ENCODE measurements at places on chromosomes 6 and 20.

DNA sequence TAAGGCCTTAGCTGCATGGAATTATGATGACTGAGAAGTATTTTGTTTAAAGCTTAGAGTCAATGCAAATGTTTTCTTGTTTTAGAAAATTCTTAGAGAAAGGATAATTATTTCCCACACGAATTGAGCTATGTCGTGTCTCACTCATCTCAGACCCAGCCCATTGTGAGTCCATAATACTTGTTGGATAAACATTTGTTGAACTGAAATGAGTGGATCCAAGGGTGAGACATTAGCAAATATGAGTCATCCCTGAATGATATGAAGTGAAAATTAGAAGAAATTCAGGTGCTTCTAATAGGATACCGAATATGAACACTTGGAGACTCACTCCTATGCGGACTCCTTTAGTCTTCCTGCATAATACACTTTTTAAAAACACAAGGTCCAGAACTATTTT, 41.6 kb upstream of the ARMC2 start:
- DNase-seq: no peak

DNA sequence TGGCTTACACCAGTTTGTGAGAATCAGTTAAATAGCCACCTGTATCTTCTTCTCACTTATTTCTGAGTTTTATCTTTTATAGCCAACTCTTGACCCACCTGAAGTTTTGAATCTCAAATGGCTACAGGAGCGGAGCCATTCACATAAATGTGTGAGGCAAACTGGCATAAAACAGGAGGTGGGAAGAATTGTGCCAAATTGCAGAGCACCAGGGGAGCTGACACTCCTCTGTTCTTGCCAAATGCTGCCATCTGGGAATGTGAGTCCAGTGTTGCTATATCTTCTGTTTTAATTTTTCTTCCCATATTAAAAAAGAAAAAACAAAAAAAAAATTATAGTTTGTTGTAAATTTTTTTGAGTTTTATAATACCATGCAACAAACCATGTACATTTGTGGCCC, 17.0 kb upstream of the RNF146 start:
- no peak for DNase-seq

DNA sequence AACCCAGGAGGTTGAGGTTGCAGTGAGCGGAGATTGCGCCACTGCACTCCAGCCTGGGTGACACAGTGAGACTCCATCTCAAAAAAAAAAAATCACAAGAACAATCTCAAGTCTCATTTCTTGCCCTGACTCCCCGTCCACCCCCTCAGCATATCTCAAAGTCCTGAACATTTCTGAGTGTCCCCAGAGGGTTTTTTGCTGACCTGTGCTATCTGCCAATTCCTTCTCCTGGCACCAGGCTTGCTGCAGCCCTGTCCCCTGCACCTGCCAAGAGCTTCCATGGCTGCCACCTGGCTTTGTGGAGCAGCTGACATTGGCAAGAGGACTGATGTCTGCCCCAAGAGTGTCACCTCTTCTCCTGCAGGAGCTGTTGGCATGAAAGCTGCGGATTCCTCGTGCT, 54.9 kb upstream of the PTPRT start:
- DNase-seq: no peak

GRCh38 chr6:87351583-87351982, 7.0 kb downstream of the C6orf163 start:
- DNase-seq: no peak

DNA sequence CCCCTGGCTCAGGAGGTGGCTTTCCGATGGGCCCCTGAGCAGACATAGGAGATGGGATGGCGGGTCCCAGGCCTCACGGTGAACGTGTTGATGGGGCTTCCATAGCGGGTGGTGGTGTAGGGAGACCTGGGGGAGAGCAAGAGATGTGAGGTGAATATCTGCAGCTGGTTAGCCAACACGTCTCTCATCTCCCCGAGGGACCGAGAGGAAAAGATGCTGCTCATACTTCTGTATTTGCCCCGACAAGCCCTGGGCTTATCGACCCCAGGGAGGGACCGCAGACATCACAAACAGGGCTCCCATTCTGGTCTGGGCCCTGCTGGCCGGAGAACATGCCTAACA, 38.7 kb downstream of the C6orf132 start:
- DNase-seq: no peak

- no peak for DNase-seq
Observed at GRCh38 chr6:164455835-164456234, 853.6 kb downstream of the C6orf118 start.

DNA sequence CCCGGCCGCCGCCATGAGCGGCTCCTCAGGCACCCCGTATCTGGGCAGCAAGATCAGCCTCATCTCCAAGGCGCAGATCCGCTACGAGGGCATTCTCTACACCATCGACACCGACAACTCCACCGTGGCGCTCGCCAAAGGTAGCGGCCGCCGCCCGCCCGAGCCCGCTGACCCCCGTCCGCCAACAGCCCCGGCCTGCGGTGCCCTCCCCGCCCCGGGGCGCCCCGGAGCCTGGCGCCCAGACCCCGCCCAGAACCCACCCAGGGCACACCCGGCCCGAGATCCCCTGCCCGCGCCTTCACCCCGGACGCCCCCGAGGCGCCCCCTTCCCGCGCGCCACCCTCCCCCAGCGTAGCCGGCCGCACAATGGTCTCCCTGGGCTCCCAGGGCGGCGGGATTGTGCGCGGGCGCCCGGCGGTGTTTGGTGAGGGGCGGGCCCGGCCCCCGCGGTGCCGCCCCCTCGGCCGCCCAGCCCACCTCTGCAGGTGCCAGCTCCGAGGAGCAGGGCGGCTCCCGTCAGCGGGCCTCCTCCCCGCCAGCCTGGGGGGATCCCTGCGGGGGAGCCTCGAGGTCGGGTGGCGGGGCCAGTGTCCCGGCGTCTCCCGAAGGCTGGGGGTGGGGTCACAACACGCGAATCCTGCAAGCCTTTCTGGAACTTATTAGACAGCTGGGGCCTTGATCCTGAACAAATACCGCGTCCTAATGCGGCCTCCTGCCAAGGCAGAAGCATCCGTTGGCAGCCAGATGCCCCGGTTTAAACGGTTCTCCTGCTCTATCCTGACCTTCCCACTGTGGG, 577 bp downstream of the LSM14B start:
- no peak for DNase-seq

DNA sequence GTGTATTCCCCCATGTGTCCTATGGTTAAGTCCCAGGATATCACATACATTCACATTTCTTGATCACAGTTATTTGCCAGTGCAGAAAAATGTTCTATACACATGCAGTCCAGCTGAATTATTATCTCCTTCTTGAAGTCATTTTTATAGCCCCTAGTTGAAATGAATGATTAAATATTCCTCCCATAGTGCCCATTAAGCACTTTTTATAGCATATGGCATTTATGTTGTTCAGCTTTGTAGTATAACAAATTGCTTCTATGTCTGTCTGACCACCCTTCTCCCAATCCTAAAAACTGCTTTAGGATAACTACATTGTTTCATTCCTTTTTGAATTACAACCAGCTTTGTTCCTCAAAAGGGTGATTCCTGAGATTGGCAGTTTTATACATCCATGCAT, 123.5 kb downstream of the ADGRB3 start:
- DNase-seq: no peak

GRCh38 chr6:155116571-155116910, 121.4 kb downstream of the TIAM2 start:
- DNase-seq: no peak

GRCh38 chr6:164108092-164108491, 693.6 kb downstream of the QKI start:
- DNase-seq: no peak

DNA sequence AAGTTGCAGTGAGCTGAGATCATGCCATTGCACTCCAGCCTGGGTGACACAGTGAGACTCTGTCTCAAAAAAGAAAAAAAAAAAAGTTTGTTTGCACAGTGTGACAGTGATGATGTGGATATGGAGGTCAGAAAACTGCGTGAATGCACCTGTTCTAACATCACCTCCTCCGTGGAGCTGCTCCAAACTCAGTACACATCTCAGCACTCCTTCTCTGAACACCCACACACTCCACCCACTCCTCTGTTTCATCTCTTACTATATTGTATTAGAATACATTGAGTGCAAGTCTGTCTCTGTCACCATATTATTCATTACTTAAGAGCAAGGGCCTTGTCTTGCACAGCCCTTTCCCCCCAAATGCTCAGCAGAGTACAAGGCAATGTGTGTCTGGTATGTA, 51.5 kb upstream of the ENPP4 start:
- DNase-seq: no peak
